Gastrocnemius medialis (tissue), 4 donors: ENCODE measurements at places on chromosomes 2 and 18. TPM values are rescaled to one million over a fixed set of nuclear protein-coding genes. Genes with fewer than 3 reads are reported as not detected.

- no peak overlapping the region for H3K27ac ChIP-seq
- H3K36me3 ChIP-seq = no peaks in the 10 kb centered on the region
- no peak for DNase-seq
- peaks cover 37% of the 10 kb centered on the region for H3K27me3 ChIP-seq
- H3K4me3 ChIP-seq = no peak overlapping the region
- H3K4me1 ChIP-seq = no peaks in the 10 kb centered on the region
Observed at GRCh38 chr2:131425231-131425941, 50.5 kb upstream of the TUBA3D start.

DNA sequence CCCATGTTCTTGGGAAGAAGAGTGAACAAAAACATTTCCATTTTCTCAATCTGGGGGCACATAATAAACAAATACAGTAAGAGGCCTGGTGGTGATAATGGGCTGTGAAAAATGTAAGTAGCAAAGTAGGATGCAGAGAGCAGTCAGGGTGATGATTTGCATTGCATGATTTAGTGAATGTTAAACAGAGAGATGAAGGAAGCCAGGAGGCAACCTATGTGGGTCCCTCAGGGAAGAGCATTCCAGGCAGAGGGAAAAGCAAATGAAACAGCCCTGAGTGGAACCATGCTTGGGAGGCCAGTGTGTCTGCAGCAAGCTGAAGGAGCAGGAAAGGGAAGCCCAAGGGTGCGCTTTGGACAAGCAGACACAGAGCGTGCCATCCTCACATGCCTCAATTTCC, 5.4 kb downstream of the VIT start:
- H3K36me3 ChIP-seq = no peaks in the 10 kb centered on the region
- no peak overlapping the region for H3K4me3 ChIP-seq
- H3K4me1 ChIP-seq = no peaks in the 10 kb centered on the region
- H3K27me3 ChIP-seq = no peaks in the 10 kb centered on the region

DNA sequence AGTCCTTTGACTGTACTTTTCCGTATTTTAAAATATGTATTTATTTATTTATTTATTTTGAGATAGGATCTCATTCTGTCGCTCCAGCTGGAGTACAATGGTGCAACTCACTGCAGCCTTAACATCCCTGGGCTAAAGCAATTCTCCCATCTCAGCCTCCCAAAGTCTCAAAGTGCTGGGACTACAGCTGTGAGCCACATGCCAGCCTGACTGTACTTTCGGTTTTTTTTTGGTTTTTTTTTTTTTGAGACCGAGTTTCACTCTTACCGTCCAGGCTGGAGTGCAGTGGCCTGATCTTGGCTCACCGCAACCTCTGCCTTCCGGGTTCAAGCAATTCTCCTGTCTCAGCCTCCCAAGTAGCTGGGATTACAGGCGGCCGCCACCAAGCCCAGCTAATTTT, 28.9 kb upstream of the CCNYL1 start:
- no peak overlapping the region for H3K4me3 ChIP-seq
- no peaks in the 10 kb centered on the region for H3K36me3 ChIP-seq
- no peaks in the 10 kb centered on the region for H3K4me1 ChIP-seq
- H3K27me3 ChIP-seq = peaks cover 6% of the 10 kb centered on the region

ASB18 gene
- total RNA-seq = 0.16 TPM

NCKAP5 gene
- 0.03 TPM for total RNA-seq

XDH gene
- not detected for total RNA-seq
